Gastrocnemius medialis (tissue), 4 donors: ENCODE measurements at places on chromosomes 1 and 21.
A peak's percentile ranks its signal among the peaks of the same experiment; 100 is the strongest.

GRCh38 chr1:85137660-85138059 lies 63.2 kb downstream of the SYDE2 start:
- H3K4me3 ChIP-seq: no peak overlapping the region
- no peak overlapping the region for H3K27ac ChIP-seq
- no peak for DNase-seq
- H3K4me1 ChIP-seq: no peaks in the 10 kb centered on the region
- no peaks in the 10 kb centered on the region for H3K27me3 ChIP-seq
- H3K36me3 ChIP-seq: no peaks in the 10 kb centered on the region

DNA sequence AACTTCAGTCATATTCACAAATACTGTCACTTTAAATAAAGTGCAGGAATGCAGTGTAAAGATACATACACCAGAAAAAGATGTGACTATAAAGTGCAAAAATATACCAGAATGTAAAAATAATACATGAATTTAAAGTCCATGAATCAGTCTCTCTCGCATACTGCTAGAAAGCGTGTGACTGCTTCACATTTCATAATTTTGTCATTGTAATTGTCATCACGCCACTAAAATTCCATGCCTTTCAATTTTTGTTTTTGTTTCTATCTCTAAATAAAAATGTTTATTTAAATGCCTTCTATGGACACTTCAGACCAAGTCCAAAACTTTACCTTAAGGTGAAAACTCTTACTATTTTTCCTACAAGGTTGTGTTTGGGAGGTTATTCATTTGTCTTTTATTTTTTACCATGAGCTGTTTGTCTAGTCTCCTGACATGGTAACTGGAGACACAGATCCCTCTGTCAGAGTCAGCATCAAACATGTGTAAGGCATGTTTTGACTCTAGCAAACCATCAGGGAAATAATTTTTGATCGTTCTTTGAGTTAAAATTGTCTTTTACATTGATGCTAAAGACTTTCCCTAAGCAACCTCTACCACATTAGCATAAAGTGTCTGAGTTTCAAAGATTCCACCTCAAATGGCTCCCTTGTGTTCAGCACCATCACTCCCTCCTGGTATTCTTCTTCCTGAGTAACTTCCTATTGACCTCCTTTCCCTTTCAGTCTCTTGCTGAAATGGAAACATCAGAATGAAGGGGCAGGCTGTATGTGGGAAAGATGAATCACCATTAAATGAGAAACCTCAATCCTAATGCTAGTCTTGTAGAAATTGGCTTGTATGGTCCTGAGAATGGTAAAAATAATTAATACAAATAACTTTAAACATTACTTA lies 14.0 kb upstream of the AIM2 start:
- H3K27me3 ChIP-seq: no peaks in the 10 kb centered on the region
- H3K4me1 ChIP-seq: no peaks in the 10 kb centered on the region
- no peaks in the 10 kb centered on the region for H3K36me3 ChIP-seq
- H3K27ac ChIP-seq: no peak overlapping the region

- no peak overlapping the region for H3K27ac ChIP-seq
- DNase-seq: no peak
- no peaks in the 10 kb centered on the region for H3K4me1 ChIP-seq
- H3K4me3 ChIP-seq: no peak overlapping the region
- H3K27me3 ChIP-seq: no peaks in the 10 kb centered on the region
- no peaks in the 10 kb centered on the region for H3K36me3 ChIP-seq
Observed at GRCh38 chr1:206768472-206769303, 1.9 kb upstream of the IL19 start.

DNA sequence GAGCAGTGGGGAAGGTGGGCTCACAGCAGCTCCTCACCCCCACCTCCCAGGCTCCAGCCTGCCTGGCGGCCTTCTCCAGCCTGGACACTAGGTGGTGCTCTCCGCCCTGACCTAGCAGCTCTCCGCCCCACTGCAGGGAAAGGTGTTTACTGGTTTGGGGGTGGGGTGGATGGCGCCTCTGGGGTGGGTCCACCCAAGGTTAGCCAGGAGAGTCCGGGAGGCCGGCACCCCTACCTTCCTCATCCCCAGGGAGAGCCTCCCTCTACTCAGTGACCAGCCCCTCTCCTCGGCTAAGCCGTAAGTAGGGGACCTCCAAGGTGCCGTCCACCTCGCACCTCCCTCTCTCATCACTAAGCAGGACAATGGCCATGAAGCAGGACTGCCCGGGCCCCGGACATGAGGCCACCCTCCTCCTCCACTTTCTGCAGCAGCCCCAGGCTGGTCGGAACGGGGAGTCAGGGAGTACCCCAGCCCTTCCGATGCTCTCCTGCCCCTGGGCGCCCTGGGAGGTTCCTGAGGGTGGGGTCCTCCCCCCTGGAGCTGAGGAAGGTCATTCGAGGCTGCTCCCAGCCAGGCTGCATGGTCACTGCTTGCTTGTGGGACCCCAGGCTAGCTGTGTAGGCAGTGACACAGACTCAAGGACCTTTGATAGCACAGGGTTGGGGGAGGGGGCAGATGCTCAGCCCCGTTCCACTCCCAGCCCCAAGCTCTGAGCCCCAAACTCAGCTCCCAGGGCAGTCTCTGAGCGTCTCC lies 101.4 kb upstream of the VAMP3 start:
- H3K4me3 ChIP-seq: no peak overlapping the region
- no peak overlapping the region for H3K27ac ChIP-seq
- no peaks in the 10 kb centered on the region for H3K36me3 ChIP-seq
- peaks cover 6% of the 10 kb centered on the region for H3K4me1 ChIP-seq

DNA sequence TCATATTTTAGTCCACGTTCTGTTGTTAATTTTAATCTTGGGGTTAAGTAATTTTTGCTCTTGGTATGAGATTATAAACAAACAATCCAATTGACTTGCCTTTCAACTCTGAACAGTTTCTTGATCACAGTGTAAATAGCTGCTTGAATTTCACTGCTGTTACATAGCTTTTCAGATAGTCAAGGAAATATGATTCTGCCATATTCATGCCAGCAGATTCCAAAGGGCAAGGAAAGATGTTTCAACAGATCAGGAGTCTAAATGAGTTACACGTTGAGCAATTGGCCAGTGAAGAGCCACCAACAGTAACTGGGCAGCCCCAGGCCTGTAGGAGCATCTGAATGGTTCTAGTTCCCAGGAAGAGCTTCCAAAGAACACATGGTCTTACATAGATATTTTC lies 93.6 kb downstream of the LEPR start:
- peak overlapping the region; percentile 50 for H3K27ac ChIP-seq
- peaks cover 18% of the 10 kb centered on the region for H3K4me1 ChIP-seq
- H3K36me3 ChIP-seq: no peaks in the 10 kb centered on the region

DNA sequence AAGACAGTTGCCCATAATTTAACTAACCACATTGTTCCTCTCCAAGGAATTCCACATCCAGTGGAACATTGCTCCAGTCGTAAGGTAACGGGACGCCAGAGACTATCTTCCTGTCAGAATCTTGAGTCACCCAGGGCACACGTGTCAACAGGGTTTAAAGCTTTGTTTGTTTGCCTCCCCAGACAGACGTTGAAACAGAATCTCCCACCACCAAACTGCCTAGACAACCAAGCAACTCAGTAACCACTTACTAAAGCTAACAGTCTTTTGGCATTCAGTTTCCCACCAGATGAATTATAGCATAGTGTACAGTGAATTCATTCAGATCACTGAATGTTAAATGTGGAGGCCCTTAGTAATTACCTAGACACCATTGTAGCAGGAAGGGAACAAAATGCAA lies 439.5 kb downstream of the PLPP3 start:
- H3K4me3 ChIP-seq: no peak overlapping the region
- no peak overlapping the region for H3K27ac ChIP-seq
- H3K36me3 ChIP-seq: no peaks in the 10 kb centered on the region
- no peak for DNase-seq
- H3K27me3 ChIP-seq: no peaks in the 10 kb centered on the region

GRCh38 chr1:90591970-90592356 lies 125.1 kb downstream of the BARHL2 start:
- no peaks in the 10 kb centered on the region for H3K27me3 ChIP-seq
- H3K4me1 ChIP-seq: no peaks in the 10 kb centered on the region
- no peaks in the 10 kb centered on the region for H3K36me3 ChIP-seq
- no peak for DNase-seq
- H3K4me3 ChIP-seq: no peak overlapping the region

DNA sequence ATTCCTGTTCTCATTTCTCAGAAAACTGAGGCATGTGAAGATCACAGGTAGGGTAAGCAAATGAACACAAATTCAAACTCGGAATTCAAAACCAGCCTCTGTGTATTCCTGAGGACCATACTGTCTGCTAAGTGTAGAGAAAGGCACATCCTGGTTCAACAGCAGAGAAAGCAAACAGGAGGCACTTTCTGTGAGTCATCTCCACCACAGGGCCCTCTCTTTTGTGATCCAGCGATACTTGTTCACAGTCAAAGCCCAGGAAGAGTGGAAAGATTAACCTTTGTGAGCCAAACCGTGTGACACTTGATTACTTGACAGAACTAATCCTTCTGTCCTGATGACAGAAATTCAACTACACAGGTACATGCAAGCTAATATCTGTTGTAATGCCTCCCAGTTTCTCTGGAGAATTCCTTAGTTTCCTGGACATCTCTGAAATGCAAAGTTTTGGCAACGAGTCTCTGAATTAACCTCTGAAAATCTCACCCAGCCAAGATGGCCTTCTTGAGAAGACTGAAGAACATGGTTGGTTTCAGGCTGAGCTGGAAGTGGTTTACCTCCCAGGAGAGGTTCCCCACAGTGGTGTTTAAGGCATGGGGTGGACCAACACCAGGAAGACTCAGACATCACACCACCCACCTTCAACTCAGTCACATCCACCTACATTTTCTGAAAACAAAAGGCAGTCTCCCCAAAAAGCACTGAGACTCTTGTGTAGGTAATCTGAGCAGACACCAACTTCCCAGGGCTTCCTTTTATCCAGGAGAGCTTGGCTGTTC lies 98.2 kb upstream of the ERG start:
- H3K4me3 ChIP-seq: no peak overlapping the region
- no peak for DNase-seq
- H3K4me1 ChIP-seq: no peaks in the 10 kb centered on the region
- no peaks in the 10 kb centered on the region for H3K27me3 ChIP-seq
- no peak overlapping the region for H3K27ac ChIP-seq

DNA sequence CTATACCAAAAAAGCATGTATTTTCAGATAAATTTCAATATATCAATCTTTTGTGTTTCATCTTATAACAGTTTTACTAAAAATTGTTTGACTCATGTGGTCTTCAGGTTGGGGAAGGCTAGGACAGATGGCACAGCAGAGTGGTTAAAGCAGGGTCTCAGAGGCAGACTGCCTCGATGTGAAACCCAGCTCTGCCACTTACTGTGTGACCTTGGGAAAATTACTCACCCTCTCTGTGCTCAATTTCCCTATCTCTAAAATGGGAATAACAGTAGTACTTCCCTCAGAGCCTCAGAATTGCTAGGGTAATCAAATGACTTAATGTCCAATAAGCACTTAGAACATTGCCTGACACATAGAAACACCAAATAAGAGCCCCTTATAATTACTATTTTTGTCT lies 262.1 kb upstream of the FMN2 start:
- H3K27me3 ChIP-seq: no peaks in the 10 kb centered on the region
- H3K4me1 ChIP-seq: no peaks in the 10 kb centered on the region
- DNase-seq: no peak
- H3K4me3 ChIP-seq: no peak overlapping the region

GRCh38 chr21:38830671-38831525 lies 25.2 kb downstream of the ETS2 start:
- peaks cover 6% of the 10 kb centered on the region for H3K4me1 ChIP-seq
- no peaks in the 10 kb centered on the region for H3K27me3 ChIP-seq
- DNase-seq: no peak
- peak overlapping the region; percentile 31 for H3K27ac ChIP-seq
- no peak overlapping the region for H3K4me3 ChIP-seq
- H3K36me3 ChIP-seq: no peaks in the 10 kb centered on the region

DNA sequence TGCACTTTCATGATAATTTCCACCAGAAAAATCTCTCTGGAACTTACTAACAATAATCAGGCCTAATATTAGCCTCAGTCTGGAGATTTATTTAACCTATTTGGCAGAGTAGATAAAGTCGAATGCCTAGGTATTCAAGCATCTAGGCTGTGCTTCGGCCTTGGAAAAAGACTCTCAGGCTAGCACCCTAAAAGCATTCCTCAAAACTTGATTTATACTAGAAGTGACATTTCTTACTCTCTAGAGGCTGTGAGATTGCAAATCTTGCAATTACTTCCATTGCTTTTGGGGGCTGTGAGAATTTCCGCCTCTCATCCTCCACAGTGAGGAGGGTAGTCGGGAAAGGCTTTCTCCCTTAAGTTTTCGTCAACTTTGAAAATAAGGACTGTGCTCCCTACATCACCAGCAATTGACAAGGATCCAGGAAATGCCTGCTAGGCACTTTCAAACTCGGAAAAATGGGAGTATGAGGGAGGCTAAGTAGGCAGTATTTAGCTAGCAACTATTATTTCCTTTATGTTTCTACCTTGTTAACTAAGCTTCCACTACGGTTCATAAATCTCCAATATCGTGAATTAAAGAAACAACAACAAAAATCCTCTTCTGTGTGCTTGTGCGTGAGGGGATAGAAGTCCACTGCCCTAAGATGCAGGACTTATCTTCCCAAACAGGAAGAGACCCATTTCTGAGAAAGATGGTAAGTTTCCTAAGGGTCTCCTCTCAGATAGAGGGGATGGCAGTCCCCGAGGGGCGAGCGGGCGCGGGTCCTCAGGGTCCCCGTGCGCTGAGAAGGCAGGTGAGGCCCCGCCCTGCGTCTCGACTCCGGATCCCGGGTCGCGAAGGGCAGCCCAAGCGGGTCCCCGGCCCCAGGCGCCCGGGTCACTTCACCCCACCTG lies 1.1 kb upstream of the LMO4 start:
- H3K36me3 ChIP-seq: no peaks in the 10 kb centered on the region
- H3K27ac ChIP-seq: peak overlapping the region; percentile 98
- H3K4me1 ChIP-seq: peaks cover 14% of the 10 kb centered on the region
- DNase-seq: no peak
- H3K4me3 ChIP-seq: peak overlapping the region; percentile 89

- peak overlapping the region; percentile 62 for H3K27ac ChIP-seq
- no peaks in the 10 kb centered on the region for H3K36me3 ChIP-seq
- no peak overlapping the region for H3K4me3 ChIP-seq
- no peaks in the 10 kb centered on the region for H3K4me1 ChIP-seq
- DNase-seq: no peak
Observed at GRCh38 chr1:112904071-112904830, 51.7 kb downstream of the SLC16A1 start.
